Retina (tissue), 1 donor: ENCODE measurements at places on chromosomes 7 and 10.
A peak's percentile ranks its signal among the peaks of the same experiment; 100 is the strongest.

DNA sequence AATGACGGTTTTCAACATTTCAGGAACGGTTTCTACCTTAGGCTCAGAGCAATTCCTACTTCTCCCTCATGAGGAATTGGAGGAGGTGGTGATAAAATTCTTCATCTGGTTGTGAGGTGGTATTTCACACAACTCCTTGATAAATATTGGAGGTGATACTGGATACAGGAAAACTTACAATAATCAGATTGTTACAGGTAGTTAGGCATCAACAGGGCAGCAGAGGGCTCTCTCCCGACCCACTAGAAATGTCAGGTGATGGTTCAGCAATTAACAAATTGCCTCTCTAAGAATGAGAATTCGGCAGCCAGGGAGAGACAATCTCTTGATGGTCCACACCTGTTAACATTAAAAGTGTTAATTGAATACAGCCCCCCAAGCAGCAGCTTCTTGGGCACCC lies 22.6 kb downstream of the ZNF786 start:
- DNase-seq: no peak

DNA sequence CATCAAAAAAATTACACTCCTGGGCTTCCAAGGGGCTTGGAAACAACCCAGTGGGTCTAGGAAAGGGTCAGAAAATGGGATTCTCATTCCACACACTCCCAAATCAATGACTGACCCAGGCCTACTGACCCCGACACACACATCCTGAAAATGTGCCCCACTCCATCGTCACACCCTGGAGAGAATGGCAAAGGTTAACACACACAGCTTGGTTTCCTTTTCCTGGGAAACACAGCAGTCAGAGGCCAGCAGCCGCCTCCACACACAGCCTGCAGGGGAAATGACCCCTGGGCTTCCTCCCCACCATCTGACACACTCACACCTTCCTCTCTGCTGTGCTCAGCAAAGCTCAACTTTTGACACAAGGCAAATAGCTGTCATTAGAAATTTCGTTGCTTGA lies 42.9 kb downstream of the SH3PXD2A start:
- no peak for DNase-seq

DNA sequence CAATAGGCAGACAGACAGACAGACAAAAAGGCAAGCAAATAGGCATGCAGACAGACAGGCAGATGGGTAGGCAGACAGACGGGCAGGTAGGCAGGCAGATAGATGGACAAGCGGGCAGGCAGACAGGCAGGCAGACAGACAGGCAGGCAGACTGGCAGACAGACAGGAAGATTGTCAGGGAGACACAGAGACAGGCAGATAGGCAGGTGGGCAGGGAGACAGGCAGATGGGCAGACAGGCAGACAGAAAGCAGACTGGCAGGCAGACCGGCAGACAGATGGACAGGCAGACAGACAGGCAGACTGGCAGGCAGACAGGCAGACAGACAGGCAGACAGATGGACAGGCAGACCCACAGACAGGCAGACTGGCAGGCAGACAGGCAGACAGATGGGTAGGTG lies 70.3 kb upstream of the MYL10 start:
- DNase-seq: no peak

DNA sequence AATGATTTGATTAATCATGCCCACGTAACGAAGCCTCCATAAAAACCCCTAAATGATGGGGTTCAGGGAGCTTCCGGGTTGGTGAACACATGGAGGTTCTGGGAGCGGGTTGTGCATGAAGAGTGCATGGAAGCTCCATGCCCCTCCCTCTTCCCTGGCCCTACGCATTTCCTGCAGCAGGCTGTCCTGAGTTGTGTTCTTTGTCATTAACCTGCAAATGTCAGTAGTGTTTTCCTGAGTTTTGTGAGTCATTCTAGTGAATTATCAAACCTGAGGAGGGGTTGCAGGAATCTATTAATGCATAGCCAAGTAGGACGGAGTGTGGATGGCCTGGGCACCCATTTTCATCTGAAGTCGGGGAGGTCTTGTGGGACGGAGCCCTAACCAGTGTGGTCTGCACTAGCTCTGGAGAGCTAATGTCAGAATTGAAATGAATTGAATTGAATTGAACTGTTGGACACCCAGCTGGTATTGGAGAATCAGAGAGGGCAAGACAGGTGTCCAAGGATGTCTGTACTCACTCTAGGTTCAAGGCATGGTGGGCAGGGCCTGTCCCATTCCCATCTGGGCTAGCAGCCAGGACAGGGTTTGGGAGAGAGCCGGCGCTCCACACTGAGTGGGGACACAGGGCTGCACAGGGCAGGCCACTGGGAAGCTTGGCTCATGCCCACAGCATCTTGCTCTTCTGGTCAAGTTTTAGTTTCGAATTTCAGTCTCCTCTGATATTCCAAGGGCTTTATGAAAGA lies 22.3 kb upstream of the ARHGAP22 start:
- DNase-seq: no peak

DNA sequence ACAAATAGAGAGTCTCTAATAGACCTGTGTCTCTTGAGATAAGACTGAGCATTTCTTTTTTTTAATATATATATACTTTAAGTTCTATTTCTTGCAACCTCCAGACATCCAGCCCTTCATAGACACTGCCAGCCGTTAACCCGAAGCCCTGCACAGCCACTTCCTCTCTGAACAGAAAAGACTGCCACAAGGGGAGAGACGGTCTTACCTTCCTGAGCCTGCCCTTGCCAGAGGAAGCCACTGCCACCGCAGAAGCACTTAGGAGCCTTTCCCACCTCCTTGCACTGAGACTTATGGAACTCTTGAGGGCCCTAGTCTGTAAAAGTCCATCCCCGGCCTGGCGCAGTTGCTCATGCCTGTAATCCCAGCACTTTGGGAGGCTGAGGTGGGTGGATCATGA lies 31.8 kb upstream of the PRSS1 start:
- no peak for DNase-seq

DNA sequence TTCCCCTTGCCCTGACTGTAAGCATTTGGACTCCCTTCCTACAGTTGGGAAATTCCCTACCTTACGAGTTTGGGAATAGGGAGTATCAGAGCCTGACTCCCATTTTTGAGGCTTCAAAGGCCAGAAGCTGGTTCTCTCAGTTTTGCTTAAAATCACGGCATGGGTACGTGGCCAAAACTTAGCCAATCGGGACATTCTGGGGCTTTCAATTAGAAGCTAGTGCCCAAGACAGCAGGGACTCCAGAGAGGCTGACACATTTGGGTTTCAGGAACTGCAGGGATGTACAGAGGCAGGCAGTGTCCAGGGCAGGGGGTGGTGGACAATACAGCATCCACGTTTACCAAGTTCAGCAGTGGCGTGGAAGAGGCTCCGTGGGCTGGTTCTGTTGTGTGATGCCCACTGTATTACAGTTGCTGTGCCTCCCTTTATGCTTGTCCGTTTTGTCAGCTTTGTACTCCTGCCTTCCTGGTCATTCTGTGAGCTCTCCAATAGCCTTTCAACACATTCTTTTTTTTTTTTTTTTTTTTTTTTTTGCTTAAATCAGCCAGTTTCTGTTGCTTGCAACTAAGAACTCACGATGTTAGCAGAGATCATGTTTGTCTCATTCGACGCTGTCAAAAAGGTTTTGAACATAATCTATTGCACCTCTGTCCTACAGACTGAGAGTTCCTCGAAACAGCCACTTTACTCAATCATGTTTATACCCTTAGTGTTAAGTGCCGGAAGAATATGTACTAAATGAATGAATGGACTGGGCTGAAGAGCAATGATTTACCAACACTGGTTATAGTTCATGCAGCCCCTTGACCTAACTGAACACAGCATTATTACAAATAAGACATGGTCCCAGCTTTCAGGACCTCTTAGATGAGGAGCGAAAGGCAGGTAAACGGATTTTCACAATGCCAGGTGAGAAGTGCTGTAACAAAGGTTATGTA lies 1.1 kb downstream of the GGCT start:
- DNase-seq: no peak

- DNase-seq: no peak
Measured at GRCh38 chr10:4944841-4945240, 18.4 kb upstream of the AKR1C1 start.

GRCh38 chr10:47408606-47409005 lies 24.5 kb upstream of the ZNF488 start:
- DNase-seq: no peak

GRCh38 chr10:66828957-66829356 lies 96.9 kb upstream of the LRRTM3 start:
- DNase-seq: no peak

DNA sequence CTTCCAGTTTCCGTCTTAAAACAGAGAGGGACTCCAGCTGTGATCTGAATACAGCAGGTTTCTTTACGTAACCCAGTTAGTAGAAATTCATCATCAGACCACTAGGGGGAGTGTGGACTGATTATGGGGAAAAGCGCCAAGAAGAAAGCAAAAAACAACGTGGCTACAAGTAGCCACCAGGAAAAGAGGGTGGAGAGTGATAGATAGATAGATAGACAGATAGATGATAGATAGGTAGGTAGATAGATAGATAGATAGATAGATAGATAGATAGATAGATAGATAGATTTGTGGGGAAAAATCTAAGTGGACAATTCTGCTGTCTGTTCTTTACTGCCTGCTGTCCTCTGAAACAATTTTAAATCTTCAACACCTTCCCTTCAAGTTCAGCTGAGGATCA lies 12.7 kb upstream of the AKR1B10 start:
- DNase-seq: peak; percentile 67

GRCh38 chr10:108454793-108455192 lies 1290.3 kb upstream of the SORCS1 start:
- no peak for DNase-seq

GRCh38 chr7:126079581-126079980 lies 1150.0 kb upstream of the POT1 start:
- no peak for DNase-seq

DNA sequence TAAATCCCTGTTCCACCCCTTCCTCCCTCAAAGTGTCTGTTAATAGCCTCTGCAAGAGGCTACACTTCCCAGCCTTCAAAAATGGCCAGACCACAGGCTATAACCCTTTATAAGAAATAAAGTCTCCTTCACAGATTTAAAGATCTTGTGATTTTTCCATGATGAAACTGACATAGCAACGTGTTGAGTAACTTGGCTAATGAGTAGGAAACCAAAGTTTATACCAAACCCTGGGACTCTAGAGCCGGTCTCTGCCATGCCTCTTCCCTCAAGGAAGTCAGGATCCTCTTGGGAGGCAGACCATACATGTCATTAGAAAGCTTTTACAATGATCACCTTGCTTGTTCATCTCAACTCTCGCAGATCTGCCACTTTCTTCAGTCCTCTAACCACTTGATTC lies 44.4 kb downstream of the GRM8 start:
- DNase-seq: no peak

DNA sequence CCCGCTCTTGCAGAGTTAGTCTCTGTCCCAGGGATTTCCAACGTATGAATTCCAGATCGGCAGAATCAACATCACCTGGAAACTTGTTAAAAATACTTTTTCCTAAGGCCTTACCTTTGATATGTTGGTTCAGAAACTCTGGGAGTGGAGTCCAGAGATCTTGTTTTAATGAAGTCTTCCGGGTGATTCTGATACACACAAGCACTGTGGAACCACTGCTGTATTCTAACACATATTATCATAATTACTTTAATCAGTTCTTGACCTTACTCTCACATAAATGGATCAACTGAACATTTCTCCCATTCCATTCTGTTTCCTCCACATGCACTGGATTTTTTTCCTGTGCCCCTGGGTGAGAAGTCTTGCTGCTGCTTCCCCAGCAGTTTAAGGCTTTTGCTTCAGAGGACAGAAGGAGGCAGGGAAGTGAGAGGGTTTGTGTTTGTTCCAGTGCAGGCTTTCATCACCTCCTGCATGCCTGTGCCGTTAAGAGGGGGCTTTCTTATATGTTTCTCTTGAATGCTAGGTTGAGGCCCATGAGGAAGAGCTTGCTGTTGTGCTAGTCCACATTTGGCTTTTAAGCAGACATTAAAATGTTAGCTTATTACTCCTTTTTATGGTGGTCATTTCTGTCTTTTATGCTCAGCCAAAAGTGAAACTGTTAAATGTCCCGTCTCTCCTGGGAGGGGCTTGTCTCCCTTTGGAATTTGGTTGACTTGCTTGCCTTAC lies 32.4 kb downstream of the CCSER2 start:
- DNase-seq: peak; percentile 11

- no peak for DNase-seq
Measured at GRCh38 chr10:33136271-33136670, 178.2 kb upstream of the ITGB1 start.

- no peak for DNase-seq
Measured at GRCh38 chr10:52216852-52217251, 97.2 kb upstream of the DKK1 start.

- DNase-seq: no peak
Measured at GRCh38 chr7:48691788-48692187, 232.6 kb upstream of the CDC14C start.

DNA sequence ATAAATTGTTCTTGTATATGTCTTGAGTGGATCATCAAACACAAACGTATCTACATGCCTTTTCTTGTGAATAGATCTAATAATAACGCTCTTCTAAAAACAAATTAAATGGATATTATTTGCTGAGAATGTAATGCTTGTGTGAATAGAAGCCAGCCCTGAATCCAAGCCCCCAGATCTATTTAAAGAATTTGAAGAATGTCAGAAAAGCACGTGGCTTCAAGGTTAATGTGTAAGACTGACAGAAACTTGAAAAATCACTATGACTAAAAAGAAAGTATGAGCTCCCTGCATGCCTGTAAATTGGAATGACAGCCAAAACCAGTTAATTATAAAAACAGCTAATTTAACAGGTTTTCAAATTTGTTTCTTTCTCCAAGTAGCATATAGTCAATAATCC lies 43.2 kb upstream of the ATRNL1 start:
- DNase-seq: no peak
